Adrenal gland (tissue), 19 donors: ENCODE measurements at places on chromosomes 5 and 9. TPM values are rescaled to one million over a fixed set of nuclear protein-coding genes. Genes with fewer than 3 reads are reported as not detected.

- no peaks in the 10 kb centered on the region for H3K36me3 ChIP-seq
- no peaks in the 10 kb centered on the region for H3K4me1 ChIP-seq
- H3K4me3 ChIP-seq = no peak overlapping the region
- H3K27me3 ChIP-seq = no peaks in the 10 kb centered on the region
Measured at GRCh38 chr9:107016383-107016782, 153.4 kb downstream of the ZNF462 start.

DNA sequence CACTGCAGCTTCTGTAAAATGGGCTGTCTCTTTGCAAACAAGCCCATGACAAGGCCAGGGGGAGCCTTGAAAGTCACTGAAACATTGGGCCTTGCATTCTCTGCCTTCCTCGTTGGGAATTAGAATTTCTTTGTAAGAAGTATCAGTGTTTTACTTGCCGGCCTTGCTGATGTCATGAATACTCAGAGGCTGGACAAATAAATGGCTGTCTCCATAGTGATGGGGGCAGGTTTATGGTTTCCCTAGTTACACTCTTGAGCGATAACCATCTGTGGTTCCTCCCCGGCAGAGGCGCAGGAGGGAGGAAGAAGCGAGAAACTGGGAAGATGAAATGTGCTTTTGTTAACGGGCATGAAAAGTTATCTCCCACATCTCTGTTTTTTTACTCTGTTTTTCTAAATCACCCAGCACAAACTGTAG, 272.7 kb upstream of the PANK3 start:
- peak; percentile 27 for DNase-seq
- no peaks in the 10 kb centered on the region for H3K4me1 ChIP-seq
- no peak overlapping the region for H3K27ac ChIP-seq

DNA sequence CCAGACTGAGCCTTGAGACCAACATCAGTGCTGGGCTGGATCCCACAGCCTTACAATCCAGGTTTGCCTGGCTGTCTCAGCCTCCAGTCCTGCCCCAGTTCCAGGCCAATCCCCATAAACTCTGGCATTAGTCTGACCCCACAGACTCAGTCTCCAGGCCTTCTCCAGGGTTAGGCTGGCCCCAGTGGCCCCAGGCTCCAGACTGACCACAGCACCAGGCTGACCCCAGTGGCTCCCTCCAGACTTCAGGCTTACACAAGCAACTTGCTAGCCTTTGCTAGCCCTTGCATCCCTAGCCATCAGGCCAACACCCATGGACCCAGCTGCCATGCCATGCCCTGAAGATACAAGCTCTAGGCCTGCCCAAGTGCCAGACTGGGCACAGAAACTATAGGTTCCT, 1326.0 kb upstream of the C9orf72 start:
- no peak overlapping the region for H3K27ac ChIP-seq
- no peak overlapping the region for H3K4me3 ChIP-seq
- no peaks in the 10 kb centered on the region for H3K27me3 ChIP-seq
- H3K4me1 ChIP-seq = no peaks in the 10 kb centered on the region
- H3K36me3 ChIP-seq = no peaks in the 10 kb centered on the region
- no peak for DNase-seq

- no peak for DNase-seq
- no peak overlapping the region for H3K27ac ChIP-seq
- H3K36me3 ChIP-seq = no peaks in the 10 kb centered on the region
- H3K27me3 ChIP-seq = no peaks in the 10 kb centered on the region
Measured at GRCh38 chr9:126413391-126414068, 86.9 kb downstream of the MVB12B start.

- H3K4me1 ChIP-seq = no peaks in the 10 kb centered on the region
- H3K27ac ChIP-seq = no peak overlapping the region
- no peaks in the 10 kb centered on the region for H3K36me3 ChIP-seq
- no peaks in the 10 kb centered on the region for H3K27me3 ChIP-seq
- DNase-seq = no peak
Measured at GRCh38 chr9:138112791-138113600, 235.4 kb downstream of the CACNA1B start.

DNA sequence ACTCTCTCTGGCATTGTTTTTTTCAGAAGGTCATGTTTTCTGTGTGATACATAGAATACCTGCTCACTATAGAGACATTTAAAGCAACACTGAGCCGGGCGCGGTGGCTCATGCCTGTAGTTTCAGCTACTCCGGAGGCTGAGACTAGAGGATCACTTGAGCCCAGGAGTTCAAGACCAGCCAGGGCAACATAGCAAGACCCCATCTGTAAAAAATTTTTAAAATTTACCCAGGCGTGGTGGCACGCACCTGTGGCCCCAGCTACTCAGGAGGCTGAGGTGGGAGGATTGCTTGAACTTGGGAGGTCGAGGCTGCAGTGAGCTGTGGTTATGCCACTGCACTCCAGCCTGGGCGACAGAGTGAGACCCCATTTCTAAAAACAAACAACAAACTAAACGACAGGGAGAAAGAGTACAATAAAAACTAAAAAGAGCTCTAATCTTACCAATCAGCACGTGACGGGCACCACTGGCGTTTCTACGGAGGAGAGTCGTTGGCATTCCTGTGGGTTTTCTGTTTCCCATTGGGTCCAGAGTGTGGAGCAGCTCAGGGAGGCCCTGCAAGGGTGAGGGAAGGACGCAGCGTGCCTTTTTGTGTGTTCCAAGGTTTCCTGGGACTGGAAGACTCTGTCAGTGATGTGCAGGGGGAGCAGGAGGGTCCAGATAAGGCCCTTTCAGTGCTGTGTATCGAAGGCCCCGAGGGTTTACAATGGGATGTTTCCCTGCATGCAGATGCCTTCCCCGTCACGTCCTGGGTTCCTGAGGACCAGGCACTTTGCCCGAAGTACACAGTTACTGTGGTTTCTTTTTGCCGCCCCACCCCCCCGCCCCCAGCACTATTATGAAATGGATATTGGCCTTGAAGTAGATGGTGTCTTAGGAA, 7.2 kb upstream of the RNU6ATAC start:
- peaks cover 9% of the 10 kb centered on the region for H3K4me1 ChIP-seq
- DNase-seq = peak; percentile 54
- H3K27ac ChIP-seq = no peak overlapping the region
- no peaks in the 10 kb centered on the region for H3K36me3 ChIP-seq
- H3K4me3 ChIP-seq = no peak overlapping the region
- H3K27me3 ChIP-seq = no peaks in the 10 kb centered on the region

DNA sequence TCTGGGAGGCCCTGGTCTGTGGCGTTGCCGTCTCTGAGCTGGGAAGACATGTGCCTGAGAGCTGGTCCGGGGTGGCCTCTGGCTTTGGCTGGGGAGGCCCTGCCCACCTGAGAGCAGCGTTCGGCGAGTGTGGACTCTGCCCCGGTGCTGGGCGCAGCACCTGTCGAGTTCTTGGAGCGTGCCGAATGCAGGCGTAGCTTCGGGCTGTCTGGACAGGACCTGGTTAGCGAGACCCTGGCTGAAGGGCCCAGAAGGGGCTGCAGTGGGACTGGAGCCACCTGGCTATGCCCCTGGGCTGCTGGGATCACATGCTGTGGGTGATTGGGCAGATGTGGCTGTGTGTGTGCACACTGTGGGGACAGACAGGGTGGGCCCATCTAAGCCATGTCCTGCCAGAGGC, 56.5 kb downstream of the RXRA start:
- H3K27me3 ChIP-seq = no peaks in the 10 kb centered on the region
- peak overlapping the region; percentile 34 for H3K27ac ChIP-seq
- peaks cover 62% of the 10 kb centered on the region for H3K4me1 ChIP-seq
- DNase-seq = no peak
- H3K36me3 ChIP-seq = no peaks in the 10 kb centered on the region

GRCh38 chr9:37787059-37787458, 2.2 kb upstream of the EXOSC3 start:
- no peak overlapping the region for H3K4me3 ChIP-seq
- no peaks in the 10 kb centered on the region for H3K36me3 ChIP-seq
- DNase-seq = no peak
- H3K4me1 ChIP-seq = peaks cover 19% of the 10 kb centered on the region
- H3K27me3 ChIP-seq = no peaks in the 10 kb centered on the region

DNA sequence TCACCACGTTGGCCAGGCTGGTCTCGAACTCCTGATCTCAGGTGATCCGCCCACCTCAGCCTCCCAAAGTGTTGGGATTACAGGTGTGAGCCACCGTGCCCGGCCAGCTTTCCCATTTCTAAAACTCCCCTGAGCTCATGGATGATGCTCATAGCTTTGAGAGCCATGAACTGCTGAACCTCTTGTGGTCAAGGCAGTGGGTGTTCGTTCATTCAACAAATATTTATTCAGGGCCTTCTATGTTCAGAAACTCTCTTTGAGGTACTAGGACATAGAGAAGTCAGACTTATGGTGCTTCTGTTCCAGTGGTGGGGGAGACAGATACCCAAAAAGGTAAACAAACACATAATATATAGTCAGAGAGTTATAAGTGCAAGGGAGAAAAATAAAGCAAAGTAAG, 2.7 kb downstream of the BSPRY start:
- no peak overlapping the region for H3K4me3 ChIP-seq
- peaks cover 7% of the 10 kb centered on the region for H3K4me1 ChIP-seq
- no peak overlapping the region for H3K27ac ChIP-seq
- no peaks in the 10 kb centered on the region for H3K36me3 ChIP-seq
- DNase-seq = no peak

DNA sequence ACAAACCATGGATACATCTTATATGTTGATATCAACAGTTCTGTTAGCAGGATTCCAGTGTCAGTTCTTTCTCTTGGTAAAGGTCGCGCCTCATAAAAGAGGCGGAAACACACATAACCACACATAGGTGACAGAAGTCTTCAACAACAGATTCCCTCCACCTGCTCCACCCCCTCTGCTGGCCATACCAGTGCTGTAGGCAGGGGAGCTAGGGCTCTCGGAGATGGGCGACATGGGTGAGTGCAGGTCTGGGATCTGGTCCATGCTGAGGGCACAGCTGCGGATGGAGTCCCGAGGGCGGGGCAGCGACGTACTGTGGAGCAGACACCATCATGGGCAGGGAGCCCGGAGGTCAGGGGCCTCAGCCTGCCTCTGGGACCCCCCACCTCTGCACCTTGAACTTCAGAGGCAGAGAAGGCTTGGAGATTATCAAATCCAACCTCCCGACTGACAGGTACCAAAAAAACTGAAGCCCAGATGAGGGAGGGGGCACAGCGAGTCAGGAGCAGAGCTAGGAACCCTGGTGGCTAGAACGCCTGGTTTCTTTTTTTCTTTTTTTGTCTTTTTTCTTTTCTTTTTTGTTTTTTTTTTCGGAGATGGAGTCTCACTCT, 12.0 kb upstream of the TOR2A start:
- H3K27ac ChIP-seq = no peak overlapping the region
- no peak overlapping the region for H3K4me3 ChIP-seq
- no peaks in the 10 kb centered on the region for H3K36me3 ChIP-seq
- no peaks in the 10 kb centered on the region for H3K27me3 ChIP-seq

DNA sequence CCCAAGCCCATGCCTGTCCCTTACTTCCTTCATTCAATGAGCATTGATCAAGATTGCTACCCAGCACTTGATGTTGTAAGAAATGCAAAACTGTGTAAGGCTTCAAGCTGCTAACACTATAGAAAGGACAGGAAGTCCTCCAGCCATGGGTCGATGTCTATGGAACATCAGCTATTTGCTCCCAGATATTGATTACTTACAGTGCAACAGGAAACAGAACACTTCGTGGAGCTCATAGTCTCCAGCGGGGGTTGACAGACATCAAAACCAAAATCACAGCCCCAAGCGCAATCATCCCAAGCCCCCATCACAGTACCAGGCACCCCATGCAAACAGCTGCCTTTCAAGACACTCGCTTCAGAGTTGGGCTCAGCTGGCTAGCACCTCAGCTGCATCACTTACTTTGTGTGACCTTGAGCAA, 26.8 kb upstream of the DUSP1 start:
- no peaks in the 10 kb centered on the region for H3K27me3 ChIP-seq
- H3K4me3 ChIP-seq = no peak overlapping the region
- no peak for DNase-seq

GRCh38 chr5:6576861-6577501, 55.9 kb downstream of the NSUN2 start:
- DNase-seq = no peak
- H3K4me1 ChIP-seq = no peaks in the 10 kb centered on the region
- H3K27me3 ChIP-seq = no peaks in the 10 kb centered on the region
- no peak overlapping the region for H3K4me3 ChIP-seq

DNA sequence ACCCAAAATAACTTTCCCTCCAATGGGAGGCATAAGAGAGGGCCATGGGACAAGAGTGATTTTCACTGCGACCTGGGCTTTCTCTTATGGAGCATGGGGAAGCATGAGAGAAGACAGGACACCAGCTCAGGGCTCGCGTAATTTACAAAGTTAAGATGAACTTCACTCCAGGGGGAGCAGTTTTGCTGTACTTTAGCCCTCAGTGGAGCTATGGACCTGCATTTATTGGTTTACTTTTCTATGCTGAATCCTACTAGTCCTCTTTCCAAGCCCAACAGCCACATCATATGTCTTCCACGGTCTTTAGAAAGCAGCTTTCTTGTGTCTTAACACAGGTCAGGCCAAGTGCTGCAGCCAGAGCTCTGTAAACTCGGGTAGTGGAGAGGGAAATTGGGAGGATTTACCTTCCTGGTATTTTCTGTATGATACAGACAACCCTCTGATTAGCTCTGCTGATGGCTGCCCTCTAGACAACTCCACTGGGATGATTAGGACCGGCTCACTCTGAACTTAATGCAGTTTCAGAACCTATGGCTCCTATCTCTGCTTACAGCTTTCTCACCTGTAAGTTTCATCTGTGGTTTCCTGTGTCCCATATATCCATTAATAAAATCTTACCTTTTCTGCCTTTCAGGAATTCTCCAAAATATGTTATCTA, 581.0 kb upstream of the RORB start:
- no peak overlapping the region for H3K27ac ChIP-seq
- H3K4me3 ChIP-seq = no peak overlapping the region
- H3K4me1 ChIP-seq = no peaks in the 10 kb centered on the region
- H3K36me3 ChIP-seq = no peaks in the 10 kb centered on the region
- DNase-seq = no peak

- no peak overlapping the region for H3K27ac ChIP-seq
- DNase-seq = no peak
- H3K27me3 ChIP-seq = no peaks in the 10 kb centered on the region
- H3K36me3 ChIP-seq = no peaks in the 10 kb centered on the region
Measured at GRCh38 chr5:113451797-113452196, 17.0 kb upstream of the TSSK1B start.

SHB gene
- total RNA-seq = 3.2 TPM

ADAMTS2 gene
- 70.3 TPM for total RNA-seq

CLIC3 gene
- total RNA-seq = 1.1 TPM

RPL12 gene
- total RNA-seq = 1,567 TPM

SLC38A9 gene
- 16.5 TPM for total RNA-seq

PCDHGB3 gene
- total RNA-seq = 7.1 TPM

LMBRD2 gene
- 30.1 TPM for total RNA-seq

PCDHB7 gene
- 1.3 TPM for total RNA-seq

SNX24 gene
- total RNA-seq = 12.7 TPM

LYRM7 gene
- 10.8 TPM for total RNA-seq

RNF20 gene
- 22.1 TPM for total RNA-seq

OR1Q1 gene
- not detected for total RNA-seq

EIF4E1B gene
- total RNA-seq = not detected
